ENCODE measurements at places on chromosomes 7 and 10.
A peak's percentile ranks its signal among the peaks of the same experiment; 100 is the strongest.

DNA sequence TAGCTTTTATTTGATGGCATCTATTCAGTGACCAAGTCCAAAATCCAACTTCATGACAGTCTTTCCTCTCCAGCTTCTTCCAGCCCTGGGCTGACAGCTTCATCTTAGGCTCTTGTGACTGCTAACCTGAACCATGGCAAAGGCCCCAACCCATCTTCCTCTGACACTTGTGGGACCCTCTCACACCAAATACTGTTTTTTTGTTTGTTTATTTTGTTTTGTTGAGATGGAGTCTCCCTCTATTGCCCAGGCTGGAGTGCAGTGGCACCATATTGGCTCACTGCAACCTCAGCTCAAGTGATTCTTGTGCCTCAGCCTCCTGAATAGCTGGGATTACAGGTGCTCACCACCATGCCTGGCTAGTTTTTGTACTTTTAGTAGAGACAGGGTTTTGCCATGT, 265.2 kb downstream of the GATA3 start:
- H3K4me3 ChIP-seq: no peak overlapping the region
- no peak for DNase-seq
- H3K36me3 ChIP-seq: no peaks in the 10 kb centered on the region

GRCh38 chr7:40918701-40919271, 784.0 kb downstream of the SUGCT start:
- H3K4me1 ChIP-seq: no peaks in the 10 kb centered on the region
- no peaks in the 10 kb centered on the region for H3K36me3 ChIP-seq
- no peak for DNase-seq
- H3K27me3 ChIP-seq: no peaks in the 10 kb centered on the region

GRCh38 chr7:12281038-12281437, 69.9 kb downstream of the TMEM106B start:
- no peak overlapping the region for H3K4me3 ChIP-seq
- no peaks in the 10 kb centered on the region for H3K36me3 ChIP-seq
- H3K27ac ChIP-seq: no peak overlapping the region
- no peak for DNase-seq
- no peaks in the 10 kb centered on the region for H3K4me1 ChIP-seq

DNA sequence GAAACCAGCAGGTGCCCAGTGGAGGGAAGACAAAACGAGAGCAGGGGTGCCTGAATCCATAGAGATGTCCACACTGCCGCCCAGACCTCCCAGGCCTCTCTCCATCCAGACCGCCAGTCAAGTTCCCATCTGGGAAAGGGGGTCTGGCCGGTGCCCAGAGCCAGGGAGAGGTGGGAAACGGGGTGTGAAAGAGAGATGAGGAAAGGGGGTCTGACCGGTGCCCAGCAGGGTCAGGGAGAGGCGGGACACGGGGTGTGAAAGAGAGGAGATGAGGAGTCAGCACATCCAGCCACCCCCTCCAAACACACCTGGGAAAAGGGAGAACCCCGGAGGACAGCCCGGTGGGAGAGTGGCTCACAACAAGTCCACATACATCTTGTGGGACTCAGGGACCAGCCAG, 185.8 kb downstream of the PTPRN2 start:
- no peak overlapping the region for H3K4me3 ChIP-seq
- DNase-seq: peak; percentile 54
- H3K27me3 ChIP-seq: no peaks in the 10 kb centered on the region
- H3K4me1 ChIP-seq: no peaks in the 10 kb centered on the region
- no peak overlapping the region for H3K27ac ChIP-seq

DNA sequence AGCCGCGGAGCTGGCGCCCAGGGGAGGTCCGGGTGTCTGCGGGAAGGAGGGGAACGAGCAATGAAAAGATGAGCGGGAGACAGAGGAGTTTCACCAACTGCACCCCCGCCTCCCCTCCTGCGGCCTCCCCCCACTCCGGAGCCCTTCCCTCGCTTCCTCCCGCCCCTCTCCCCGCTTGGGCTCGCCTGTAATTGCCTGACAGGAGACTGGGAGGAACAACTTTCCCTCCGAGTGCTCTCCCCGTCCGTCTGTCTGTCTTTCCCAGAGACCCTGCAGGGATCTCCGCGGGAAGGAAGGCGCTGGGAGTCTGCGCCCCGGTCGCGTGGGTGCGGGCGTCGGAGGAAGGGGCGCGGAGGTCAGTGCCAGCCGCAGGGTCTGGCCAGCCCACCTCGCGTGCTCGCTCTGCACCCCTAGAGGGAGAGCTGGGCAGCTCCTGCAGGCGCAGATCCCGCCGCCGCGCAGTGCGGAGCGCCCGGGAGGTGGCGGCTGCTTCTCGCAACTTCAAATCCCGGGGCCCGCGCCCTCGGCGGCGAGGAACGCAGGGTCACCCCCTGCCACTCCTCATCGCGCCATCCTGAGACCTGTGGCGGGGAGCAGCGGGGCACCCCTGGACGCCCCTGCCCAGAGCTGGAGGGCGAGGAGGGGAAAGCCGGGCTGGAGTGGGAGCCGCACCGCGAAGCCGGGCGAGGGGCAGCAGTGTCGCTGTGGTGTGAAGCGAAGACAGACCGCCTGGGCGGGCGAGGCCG, 511 bp upstream of the NRP1 start:
- peaks cover 2% of the 10 kb centered on the region for H3K4me1 ChIP-seq
- peak; percentile 84 for DNase-seq
- H3K27ac ChIP-seq: peak overlapping the region; percentile 91
- no peaks in the 10 kb centered on the region for H3K36me3 ChIP-seq
- H3K27me3 ChIP-seq: no peaks in the 10 kb centered on the region

DNA sequence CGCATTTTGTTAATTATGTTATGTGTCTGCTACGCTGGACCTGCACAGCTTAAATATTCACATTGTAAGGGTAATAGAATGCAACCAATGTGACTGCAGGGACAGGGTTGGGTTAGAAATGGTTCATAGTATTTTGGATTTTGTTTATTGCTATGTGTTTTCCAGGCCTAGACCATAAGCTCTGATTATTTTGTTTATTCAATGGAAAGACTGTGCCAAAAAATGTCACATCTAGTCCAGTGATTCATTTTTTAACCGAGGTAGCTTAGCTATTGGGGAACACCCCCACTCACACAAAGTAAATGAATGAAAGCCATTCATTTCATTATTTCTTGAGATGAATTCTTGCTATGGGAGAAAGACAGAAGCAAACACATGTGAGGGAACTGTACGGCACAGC, 516.5 kb upstream of the ANKRD30A start:
- H3K27me3 ChIP-seq: no peaks in the 10 kb centered on the region
- no peaks in the 10 kb centered on the region for H3K4me1 ChIP-seq
- no peak for DNase-seq
- H3K4me3 ChIP-seq: no peak overlapping the region
- H3K27ac ChIP-seq: no peak overlapping the region
- no peaks in the 10 kb centered on the region for H3K36me3 ChIP-seq

- H3K4me1 ChIP-seq: peaks cover 21% of the 10 kb centered on the region
- H3K36me3 ChIP-seq: no peaks in the 10 kb centered on the region
- no peak for DNase-seq
- no peak overlapping the region for H3K4me3 ChIP-seq
These were observed 314.5 kb upstream of the AKR1E2 start for GRCh38 chr10:4511509-4511908.

GRCh38 chr10:26573674-26574073, 123.8 kb upstream of the PDSS1 start:
- H3K27me3 ChIP-seq: no peaks in the 10 kb centered on the region
- H3K27ac ChIP-seq: no peak overlapping the region
- no peak overlapping the region for H3K4me3 ChIP-seq
- peaks cover 21% of the 10 kb centered on the region for H3K4me1 ChIP-seq
- DNase-seq: no peak

- no peaks in the 10 kb centered on the region for H3K36me3 ChIP-seq
- H3K4me3 ChIP-seq: no peak overlapping the region
- H3K27me3 ChIP-seq: no peaks in the 10 kb centered on the region
- DNase-seq: no peak
- no peak overlapping the region for H3K27ac ChIP-seq
These were observed 158.5 kb upstream of the RHEB start for GRCh38 chr7:151678227-151678604.

GRCh38 chr10:5402798-5403197, 1.8 kb downstream of the TUBAL3 start:
- no peak overlapping the region for H3K4me3 ChIP-seq
- no peaks in the 10 kb centered on the region for H3K27me3 ChIP-seq
- H3K4me1 ChIP-seq: no peaks in the 10 kb centered on the region
- H3K27ac ChIP-seq: no peak overlapping the region

GRCh38 chr7:8628656-8629055, 195.2 kb downstream of the NXPH1 start:
- no peak overlapping the region for H3K27ac ChIP-seq
- H3K4me1 ChIP-seq: no peaks in the 10 kb centered on the region
- no peaks in the 10 kb centered on the region for H3K36me3 ChIP-seq
- no peak overlapping the region for H3K4me3 ChIP-seq

DNA sequence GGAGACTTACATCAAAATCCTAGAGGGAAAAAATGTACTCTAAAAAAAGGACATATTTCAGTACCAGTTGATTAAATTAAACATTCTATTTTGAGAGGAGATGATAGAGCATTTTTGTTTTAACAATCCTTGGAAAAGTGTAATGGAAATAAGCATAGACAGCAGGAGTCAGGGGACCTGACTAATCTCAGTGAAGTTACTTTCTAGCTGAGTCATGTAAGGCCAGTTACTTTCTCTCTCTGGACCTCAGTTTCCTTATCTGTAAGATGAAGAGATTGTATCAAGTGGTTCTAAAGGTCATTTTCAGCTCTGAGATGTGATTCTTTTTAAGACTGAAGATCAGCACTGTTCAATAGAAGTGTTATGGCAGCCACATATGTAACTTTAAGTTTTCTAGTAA, 44.1 kb downstream of the VTI1A start:
- H3K27ac ChIP-seq: no peak overlapping the region
- DNase-seq: no peak
- no peak overlapping the region for H3K4me3 ChIP-seq
- H3K36me3 ChIP-seq: no peaks in the 10 kb centered on the region

- H3K4me3 ChIP-seq: no peak overlapping the region
- no peaks in the 10 kb centered on the region for H3K27me3 ChIP-seq
- no peak for DNase-seq
- no peaks in the 10 kb centered on the region for H3K36me3 ChIP-seq
These were observed 238.7 kb downstream of the CCSER2 start for GRCh38 chr10:84567133-84567532.

DNA sequence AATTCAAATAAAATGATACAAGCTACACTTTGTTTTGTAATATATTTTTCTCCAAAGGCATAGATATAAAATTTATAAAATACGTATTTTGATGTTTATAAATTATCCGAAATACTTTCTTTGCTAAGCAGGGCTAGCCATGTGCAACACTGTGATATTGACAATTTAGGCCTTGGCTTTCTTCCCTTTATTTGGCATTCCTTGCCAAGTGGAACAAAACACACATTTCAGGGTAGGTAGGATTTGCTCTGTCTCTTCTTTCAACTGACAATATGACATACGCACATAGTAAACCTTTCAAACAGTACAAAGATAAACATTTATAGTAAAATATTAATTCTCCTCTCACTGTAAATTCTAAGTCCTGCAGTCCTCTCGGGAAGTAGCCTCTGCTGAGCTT, 103.3 kb upstream of the POT1 start:
- DNase-seq: no peak
- no peaks in the 10 kb centered on the region for H3K27me3 ChIP-seq
- H3K36me3 ChIP-seq: no peaks in the 10 kb centered on the region
- no peak overlapping the region for H3K4me3 ChIP-seq
- H3K4me1 ChIP-seq: no peaks in the 10 kb centered on the region

DNA sequence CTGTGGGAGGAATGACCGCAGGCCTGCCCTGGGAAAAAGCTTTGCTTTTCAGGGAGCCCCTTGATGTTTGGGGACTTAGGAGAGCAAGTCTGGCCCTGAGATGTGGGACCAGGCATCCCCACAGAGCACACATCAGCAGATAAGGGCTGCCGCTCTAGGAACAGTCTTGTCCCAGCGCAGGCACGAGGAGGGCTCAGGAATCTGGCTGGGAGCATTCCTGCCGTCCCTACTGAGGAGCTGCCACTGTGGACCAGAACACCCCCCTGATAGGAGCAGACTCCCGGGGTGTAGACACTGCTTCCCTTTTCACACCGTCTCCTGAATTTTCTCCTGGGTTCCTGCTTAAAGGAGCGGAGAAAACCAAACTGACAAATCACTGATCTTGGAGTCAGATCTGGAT, 232.3 kb downstream of the CUX1 start:
- H3K4me3 ChIP-seq: no peak overlapping the region
- H3K27me3 ChIP-seq: no peaks in the 10 kb centered on the region
- H3K4me1 ChIP-seq: peaks cover 11% of the 10 kb centered on the region
- H3K27ac ChIP-seq: no peak overlapping the region
- no peaks in the 10 kb centered on the region for H3K36me3 ChIP-seq

DNA sequence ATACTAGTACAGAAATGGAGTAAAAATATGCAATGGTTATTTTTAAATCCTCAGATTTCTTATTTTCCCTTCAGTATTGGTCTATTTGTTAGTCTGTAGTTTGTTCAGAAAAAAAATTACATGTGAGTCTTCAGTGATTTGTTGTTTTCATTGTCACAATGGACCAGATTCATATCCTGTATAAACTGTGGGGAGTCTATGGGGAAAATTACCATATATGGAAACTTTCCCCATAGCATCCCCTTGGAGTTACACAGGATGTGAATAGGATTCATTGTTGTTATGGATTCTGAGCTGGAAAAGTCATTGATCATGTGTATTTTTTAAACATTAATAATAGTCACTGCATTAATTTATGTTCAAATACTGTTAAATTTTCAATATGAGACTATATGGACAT, 72.6 kb downstream of the ST7 start:
- no peak overlapping the region for H3K27ac ChIP-seq
- no peak for DNase-seq

DNA sequence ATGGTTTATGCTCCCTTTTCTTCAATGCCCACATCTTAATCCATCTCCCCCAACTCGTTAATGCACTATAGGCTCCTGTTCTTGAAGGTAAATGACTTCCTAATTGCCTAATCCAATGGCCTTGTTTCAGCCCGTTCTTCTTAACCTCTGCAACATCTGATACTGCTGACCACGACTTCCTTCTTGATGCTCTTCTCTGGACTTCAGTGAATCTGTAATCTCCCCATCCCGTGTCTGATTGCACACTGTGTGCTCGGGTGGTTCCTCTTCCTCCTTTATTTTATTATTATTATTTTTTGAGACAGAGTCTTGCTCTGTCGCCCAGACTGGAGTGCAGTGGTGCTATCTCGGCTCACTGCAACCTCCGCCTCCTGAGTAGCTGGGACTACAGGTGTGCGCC, 58.9 kb downstream of the HIPK2 start:
- no peak overlapping the region for H3K4me3 ChIP-seq
- peaks cover 33% of the 10 kb centered on the region for H3K36me3 ChIP-seq
- H3K27ac ChIP-seq: no peak overlapping the region
- peaks cover 82% of the 10 kb centered on the region for H3K4me1 ChIP-seq
- H3K27me3 ChIP-seq: no peaks in the 10 kb centered on the region

All from spleen (tissue), 13 donors.